GM12864 (cell line): ENCODE measurements at places on chromosomes 3 and 15.

GRCh38 chr15:76057332-76058000 is 2.3 kb upstream of the TMEM266 start:
- DNase-seq = peak; percentile 47

- no peak for DNase-seq
These were observed 542.2 kb upstream of the TBL1XR1 start for GRCh38 chr3:177739461-177739860.

GRCh38 chr15:49718846-49719245 is 98.0 kb downstream of the DTWD1 start:
- no peak for DNase-seq

DNA sequence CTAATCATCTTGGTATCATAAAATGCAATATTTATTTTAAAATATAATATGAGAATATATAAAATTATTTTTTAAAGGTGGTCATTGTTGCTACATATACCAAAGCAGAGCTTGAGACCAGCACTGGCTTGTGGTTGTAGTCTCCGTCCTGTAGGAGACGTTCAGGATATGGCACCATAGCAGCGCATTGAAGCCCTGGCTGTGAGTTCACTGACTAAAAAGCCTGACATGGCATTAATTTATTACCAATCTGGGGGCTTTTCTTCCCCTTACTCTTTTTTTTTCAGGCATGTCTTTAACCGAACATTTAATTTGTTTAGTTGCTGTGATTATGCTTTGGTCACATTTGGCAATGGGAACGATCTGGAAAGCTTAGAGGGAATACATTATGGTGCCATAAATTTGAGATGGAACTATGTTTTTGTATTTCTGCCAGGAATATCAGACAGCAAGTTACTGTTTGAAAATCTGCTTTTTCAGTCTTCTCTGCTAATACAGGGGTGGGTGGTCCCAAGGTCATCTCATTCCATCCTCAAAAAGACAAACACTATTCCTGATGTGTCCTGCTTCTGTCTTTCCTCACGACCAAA is 108.5 kb downstream of the ZIC4 start:
- no peak for DNase-seq

DNA sequence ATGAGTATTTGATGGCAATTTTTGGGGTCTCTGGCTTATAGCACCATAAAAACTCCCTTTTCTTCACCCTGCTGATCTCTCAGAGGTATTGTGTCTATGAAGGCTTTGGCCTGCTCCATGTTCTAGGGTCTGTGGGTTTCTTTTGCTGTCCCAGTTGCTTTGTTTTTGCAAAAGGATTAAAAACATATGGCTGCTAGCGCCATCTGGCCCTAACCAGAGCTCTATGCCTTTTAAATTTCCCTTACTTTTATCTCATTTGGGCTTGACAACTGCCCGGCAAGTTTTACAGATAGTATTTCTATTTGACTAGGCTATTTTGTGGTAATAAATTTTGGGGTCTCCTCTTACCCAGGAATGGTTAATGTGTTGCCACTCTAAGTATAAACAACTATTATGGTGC is 6.4 kb upstream of the GHRL start:
- DNase-seq = no peak

DNA sequence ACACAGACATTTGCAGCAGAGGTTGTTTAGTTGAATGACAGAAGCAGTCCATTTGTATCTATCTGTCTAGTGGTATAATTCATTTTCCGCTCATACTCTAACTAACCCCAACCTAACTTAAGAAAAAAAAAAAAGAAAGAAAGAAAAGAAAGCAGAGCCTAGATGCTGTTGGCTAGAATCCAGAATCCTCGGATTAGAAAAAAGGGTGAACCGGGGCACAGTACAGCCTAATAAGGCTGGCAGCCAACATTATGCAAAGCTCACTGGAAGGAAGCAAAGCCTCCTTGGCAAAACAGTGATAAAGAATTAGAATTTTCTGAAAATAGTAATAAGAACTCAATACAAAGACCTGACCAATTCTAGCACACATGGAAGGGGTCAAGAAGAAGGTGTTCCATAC is 640.8 kb downstream of the TUSC7 start:
- no peak for DNase-seq

DNA sequence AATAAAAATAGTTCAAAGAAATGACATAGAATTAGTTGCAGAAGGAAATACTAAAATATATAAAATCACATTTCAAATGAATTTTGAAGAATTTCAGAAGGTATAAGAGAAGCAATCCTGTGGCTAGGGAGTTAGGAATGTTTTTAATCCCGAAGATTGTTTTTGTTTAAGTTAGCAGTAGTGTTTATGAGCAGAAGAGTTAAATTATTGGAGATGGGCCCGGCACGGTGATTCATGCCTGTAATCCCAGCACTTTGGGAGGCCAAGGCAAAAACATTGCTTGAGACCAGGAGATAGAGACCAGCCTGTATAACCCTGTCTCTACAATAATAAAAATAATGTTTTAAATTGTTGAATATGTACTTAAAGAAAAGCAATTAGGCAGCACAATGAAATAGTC is 432.5 kb downstream of the MFSD1 start:
- no peak for DNase-seq

- DNase-seq = peak; percentile 15
These were observed 39.5 kb upstream of the ZBTB20 start for GRCh38 chr3:115186351-115187148.

- DNase-seq = no peak
These were observed 248.9 kb downstream of the THSD4 start for GRCh38 chr15:71364117-71364584.

- no peak for DNase-seq
These were observed 17.0 kb downstream of the RGMA start for GRCh38 chr15:93072011-93072410.

DNA sequence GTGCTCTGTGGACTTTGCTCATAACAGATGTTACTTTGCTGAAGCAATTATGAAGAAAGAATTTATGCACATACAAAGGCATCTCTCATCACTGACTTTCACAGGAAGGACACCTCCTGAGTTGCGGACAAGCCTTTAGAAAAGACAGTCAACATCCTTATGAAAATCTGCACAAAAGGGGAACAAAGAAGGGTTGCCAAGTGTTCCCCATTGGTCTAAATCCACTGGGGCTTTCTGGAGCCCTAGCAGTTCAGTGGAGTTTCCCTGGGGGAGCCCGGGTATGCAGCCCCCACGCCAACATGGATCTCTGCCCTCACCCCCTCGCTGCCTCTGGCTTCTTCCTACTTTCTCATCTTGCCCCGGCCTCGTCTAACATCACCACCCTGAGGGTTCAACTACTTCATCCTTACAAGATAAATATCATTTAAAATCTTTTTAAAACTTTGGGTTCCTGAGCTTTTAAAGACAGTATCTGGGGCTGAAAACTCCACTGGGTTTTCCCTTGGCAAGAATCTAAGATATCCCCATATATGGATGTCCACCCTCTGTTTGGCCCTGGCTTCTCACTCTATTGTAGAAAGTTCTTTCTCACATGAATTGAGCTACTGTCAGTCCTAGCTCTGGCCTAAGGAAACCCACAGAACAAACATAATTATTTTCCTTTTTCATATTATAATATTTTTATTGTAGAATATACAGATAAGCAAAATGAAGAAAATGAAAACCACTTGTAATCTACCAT is 207.9 kb upstream of the RGMA start:
- DNase-seq = no peak

- no peak for DNase-seq
These were observed 30.4 kb upstream of the UMPS start for GRCh38 chr3:124699686-124700396.

DNA sequence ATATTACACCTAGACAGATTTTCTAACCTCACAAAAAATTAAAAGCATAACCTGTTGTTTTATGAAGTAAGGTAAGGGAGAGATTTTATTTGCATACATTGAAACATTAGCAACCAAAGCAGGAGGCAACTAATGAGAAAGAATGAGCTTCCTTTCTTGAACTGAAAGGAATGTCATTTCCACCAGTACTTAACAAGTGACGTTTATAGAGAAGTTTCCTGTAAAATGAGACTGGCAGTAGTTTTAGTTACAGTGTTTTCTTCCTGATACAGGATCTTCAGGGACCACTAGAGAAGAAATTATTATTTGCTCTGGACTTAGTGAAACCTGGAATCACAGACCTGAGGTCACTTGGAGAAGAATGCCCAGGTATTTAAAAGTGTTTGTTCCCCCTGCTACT is 27.4 kb upstream of the FRMD5 start:
- no peak for DNase-seq

- no peak for DNase-seq
These were observed 22.3 kb downstream of the HACD2 start for GRCh38 chr3:123562547-123562946.

GRCh38 chr15:74449095-74449494 is 11.9 kb downstream of the UBL7 start:
- no peak for DNase-seq

GRCh38 chr15:85540085-85540797 is 159.8 kb downstream of the AKAP13 start:
- DNase-seq = no peak

DNA sequence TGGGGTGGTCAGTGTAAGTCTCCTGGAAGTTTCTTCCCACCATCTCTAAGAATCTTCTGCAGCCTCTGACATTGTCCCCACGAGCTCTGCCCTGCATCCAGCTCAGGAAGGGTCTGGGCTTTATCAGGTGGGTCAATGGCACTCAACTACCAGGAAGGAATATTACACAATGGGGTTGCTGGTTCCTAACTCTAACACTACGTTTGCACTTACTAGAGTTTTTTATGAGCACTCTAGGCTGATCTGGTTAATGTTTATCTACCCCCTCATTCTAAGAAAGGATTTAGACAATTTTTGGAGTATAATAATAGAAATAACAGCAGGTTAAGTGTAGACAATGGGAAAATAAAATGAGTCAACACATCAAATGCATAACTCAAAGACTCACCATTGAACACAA is 411.1 kb upstream of the RGMA start:
- DNase-seq = no peak

DNA sequence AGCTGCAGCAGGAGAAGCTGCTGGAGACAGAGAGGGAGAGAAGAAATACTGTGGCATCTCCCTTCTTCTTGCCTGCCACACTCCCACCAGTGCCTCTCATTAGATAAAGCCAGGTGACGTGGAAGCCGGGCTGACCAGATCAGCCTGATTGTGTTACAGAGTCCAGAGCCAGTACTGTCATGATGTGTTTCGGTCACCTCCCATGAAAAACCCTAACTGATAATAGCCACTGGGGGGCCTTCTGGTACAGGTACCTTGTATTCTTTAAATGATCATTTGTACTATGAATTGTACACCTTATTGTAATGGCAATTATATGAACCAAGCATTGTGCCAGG is 125.8 kb upstream of the TMEM108 start:
- no peak for DNase-seq

- DNase-seq = peak; percentile 70
These were observed 48.3 kb downstream of the CCDC12 start for GRCh38 chr3:46928282-46928681.
